Stimulated activated naive B cell treated with anti-CD40 and anti-IgM and Interleukin-4, amounts not matched to agents 10 μg/mL and 1 μg/mL and 100 μg/mL, for 72 hours (primary cell): ENCODE measurements at places on chromosomes 5 and 9.
A peak's percentile ranks its signal among the peaks of the same experiment; 100 is the strongest.

DNA sequence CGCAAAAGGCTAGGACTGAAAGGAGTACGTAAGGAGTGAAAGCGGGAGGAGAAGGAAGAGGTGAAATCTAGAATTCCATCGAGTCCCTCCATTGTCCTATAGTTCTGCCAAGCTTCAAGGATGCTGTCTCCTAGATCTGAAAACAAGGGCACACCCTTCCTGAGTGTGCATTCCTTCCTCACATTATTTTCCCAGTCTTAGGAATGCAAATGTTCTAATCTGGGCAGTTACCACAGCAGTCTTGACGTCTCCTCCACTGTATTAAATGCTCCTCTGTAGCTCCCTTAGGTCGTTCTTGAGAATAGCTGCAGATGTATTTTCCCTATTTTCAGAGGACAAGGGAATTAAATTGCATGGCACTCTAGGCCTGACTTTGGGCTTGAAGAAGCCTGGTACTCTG lies 127.6 kb downstream of the SLIT3 start:
- DNase-seq: no peak

DNA sequence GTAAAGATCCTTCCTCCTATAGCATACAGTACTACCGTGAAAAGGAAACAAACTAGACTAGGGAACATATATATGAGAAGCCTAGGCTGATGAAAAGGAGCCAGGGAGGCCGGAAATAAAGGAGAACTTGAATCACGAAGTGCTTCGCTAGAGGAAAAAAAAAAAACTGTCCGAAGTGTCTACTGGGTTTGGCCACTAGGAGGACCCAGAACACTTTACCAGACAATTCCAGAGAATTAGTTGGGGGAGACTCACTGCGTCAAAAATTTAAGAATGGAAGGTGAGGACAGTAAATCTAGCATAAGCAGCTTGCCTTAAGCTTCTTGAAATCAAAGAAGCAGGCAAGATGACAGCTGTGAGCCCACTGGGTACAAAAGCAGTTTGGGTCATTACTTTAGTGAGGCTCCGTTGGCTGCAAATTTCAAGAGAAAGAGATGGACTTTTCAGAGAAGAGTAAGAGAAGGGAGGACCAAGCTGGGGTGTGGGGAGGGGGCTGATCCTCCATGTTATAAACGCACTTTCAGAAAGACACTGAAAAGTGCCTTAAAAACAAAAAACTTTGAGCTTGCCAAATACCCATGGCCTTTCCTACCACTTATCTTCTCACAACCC lies 47.4 kb downstream of the P4HA2 start:
- DNase-seq: peak; percentile 37

DNA sequence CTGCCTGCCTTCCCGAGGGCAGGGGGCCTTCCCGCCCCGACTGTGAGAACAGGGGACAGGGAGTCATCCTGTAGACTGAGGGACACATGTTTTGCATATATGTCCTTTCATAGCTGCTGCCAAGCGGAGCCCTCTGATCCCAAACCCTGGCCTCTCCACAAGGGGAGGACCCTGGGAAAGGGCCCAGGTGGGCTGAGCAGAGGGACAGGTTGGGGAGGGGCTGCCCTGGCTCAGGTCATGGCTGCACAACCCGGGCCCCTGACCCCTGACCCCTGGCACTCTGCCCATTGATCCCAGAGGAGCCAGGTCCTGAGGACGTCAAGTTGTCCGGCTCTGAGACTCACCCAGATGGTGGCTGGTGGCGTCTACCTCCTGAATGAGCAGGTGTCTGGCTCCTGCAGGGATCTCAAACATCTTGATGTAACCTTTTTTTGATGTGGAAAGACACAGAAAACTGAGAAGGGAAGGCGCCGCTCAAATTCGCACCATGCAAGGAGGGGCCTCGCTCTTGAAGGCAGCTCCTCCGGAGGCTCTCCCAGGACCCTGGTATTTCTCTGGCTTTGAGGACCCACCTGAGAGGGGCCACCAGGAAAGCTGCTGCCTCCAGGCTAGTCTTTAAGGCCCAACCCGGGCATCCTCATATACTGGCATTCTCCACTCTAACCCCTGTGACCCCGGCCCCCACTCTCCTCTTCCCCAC lies 71.9 kb downstream of the ZNF354C start:
- DNase-seq: no peak

DNA sequence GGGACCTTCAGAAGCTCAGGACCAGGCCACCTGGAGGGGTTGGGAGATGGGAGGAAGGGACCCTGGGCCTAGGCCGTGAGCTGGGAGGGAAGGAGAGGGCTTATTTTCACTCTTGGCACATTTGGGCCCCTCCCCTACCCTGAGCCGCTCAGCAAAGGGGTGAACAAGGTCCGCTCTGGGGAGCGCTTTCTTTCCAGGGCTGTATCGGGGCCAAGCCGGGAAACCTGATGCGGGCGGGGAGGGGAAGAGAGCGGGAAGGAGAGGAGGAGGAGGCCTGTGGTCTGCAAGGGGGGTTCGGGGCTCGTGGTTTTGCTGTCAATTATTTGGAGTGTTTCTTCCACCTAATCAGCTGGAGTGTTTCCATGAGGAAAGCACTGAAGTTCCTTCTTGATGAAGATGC lies 62.7 kb upstream of the RXRA start:
- no peak for DNase-seq

DNA sequence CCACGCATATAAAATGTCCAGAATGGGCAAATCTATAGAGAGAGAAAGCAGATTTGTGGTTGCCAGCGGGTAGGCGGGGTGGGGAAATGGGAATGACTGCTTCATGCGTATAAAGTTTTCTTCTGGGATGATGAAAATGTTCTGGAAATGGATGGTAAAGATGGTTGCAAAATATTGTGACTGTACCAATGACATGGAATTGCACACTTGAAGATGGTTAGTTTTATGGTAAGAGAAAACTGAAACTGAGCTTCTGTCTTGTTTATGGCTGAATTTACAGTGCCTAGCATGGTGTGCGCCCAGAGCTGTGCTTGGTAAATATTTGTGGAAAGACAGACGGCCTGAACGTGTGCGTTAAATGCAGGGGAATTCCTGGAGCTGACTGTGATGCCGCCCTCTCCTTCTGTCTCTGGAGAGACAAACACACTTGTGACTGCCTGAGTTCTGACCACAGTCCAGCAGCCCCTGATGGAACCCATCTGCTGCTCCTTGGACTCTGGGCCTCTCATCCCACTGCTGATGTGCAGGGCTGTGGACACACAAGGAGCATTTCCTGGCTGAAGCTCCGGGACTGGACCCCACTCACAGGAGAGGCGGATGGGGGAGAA lies 8.6 kb upstream of the PTGES start:
- no peak for DNase-seq

DNA sequence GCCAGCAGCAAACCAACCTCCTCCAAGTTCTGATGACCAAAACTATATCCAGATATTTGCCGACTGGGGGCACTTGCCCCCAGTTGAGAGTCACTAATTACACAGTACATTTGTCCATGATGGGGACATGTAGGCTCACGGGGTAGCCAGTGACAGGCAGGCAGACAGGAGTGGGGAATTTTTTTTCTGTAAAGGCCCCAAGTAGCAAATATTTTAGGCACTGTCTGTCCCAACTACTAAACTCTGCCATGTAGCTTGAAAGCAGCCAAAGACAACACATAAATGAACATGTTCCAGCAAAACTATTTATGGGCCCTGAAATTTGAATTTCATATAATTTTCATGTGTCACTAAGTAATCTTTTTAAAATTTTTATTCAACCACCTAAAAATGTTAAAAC lies 80.7 kb downstream of the GRIA1 start:
- DNase-seq: no peak

- no peak for DNase-seq
Measured at GRCh38 chr5:76690704-76691466, 25.0 kb upstream of the F2R start.

DNA sequence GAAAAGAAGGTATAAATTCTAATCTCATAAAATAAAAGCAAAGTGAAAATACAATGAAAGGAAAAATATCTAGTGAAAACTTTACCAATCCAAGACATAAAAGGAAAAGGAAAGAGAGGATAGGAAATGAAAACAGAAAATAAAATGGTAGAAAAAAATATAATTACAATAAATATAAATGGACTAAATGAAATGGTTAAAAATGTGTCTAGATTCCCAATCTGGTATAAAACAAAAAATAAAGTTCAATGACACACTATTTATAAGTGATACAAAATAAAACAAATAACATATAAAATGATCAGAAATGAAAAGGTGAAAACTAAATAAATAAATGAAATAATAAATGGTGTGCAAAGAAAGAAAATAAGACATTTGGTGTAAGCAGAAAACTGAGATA lies 516.4 kb upstream of the RORB start:
- DNase-seq: no peak

DNA sequence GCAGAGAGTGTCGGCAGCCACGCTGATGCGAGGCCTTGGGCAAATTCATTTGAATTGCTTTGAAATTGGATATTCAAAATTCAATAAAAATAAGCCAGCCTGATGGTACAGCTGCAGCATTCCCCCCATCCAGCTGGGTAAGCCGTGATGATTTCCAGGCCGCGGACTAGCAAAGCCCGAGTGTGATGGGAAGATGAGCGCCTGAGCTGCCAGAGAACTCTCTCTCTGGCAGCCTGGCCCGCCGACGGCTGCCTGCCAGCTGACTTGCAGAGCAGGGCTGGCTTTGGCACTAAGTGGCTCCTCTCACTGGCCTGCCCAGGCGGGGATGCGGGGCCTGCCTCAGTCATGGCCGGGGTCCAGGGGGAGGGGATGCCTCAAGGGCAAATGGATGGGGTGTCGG lies 268.3 kb upstream of the WWC1 start:
- DNase-seq: no peak

- no peak for DNase-seq
Measured at GRCh38 chr5:102856389-102856777, 101.3 kb downstream of the PAM start.

GRCh38 chr5:15009420-15009819 lies 137.8 kb upstream of the ANKH start:
- DNase-seq: no peak

DNA sequence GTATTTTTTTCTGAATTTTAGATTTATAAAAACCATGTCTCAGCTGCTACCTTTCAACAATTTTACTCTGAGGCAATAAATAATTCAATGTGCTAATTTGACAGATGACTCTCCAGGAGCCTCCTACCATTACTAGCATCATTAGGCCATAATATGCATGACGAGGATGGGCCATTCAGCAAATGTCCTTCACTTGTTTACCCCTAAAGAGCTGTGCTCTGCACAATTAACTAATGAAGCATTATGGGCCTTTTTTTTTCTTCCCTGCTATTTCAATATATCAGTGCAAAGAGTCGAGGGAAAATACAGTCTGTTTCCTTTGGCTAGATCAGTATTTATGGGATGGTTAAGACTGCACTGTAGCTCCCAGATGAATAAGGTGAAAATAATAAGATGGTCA lies 627.2 kb downstream of the ISL1 start:
- DNase-seq: no peak

DNA sequence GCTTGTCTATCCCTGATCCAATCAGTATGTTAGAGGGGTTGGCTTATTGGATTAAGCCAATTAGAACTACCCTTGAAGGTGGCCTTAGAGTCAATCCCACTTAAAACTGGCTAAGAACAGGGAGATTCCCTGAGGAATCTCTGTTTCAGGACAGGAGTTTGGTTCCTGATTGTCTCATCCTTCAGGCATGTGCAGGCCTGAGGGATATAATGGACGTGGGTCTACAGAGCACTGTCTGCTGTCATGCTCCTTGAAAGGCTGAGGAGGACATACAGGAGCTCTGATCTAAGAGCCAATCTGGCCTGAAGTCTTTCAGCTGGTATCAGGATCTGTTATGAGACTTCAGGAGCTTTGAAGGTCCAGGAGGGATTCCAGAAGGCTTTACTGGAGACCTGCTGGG lies 36.2 kb upstream of the PRXL2C start:
- DNase-seq: no peak

DNA sequence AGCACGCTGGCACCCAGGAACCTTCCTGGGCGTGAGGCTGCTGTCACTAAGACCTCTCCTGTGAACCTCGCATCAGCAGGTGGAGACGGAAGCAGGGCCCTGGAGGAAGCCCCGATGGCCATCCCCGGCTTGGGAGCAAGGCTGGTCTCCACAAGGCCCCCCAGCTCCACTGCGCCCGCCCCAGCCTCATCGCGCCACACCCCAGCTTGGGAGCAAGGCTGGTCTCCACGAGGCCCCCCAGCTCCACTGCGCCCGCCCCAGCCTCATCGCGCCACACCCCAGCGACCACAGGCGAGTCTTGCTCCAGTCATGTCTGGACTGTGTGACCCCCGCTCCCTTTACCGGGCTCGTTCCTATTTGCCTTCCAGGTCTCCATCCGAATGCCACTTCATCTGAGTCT lies 11.0 kb downstream of the QSOX2 start:
- no peak for DNase-seq

DNA sequence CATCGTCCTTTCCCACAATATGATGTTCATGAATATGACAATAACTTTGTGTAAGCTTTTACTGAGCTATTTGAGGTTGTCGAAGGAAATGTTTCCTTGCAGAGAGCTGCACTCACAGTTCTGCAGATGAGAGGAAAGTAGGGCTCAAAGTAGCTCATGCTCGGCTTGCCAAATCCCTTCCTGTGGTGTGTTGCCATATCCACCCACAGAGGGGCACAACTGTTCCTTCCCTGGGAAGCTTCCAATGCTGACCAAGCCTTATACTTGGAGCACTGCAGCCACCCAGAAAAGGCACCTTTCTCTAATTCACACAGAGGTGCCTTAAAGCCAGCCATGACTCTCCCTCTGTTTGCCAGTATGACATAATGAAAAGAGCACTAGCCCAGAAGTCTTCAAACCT lies 390.3 kb downstream of the CAAP1 start:
- no peak for DNase-seq

GRCh38 chr5:124909734-124910133 lies 163.3 kb upstream of the ZNF608 start:
- DNase-seq: no peak

DNA sequence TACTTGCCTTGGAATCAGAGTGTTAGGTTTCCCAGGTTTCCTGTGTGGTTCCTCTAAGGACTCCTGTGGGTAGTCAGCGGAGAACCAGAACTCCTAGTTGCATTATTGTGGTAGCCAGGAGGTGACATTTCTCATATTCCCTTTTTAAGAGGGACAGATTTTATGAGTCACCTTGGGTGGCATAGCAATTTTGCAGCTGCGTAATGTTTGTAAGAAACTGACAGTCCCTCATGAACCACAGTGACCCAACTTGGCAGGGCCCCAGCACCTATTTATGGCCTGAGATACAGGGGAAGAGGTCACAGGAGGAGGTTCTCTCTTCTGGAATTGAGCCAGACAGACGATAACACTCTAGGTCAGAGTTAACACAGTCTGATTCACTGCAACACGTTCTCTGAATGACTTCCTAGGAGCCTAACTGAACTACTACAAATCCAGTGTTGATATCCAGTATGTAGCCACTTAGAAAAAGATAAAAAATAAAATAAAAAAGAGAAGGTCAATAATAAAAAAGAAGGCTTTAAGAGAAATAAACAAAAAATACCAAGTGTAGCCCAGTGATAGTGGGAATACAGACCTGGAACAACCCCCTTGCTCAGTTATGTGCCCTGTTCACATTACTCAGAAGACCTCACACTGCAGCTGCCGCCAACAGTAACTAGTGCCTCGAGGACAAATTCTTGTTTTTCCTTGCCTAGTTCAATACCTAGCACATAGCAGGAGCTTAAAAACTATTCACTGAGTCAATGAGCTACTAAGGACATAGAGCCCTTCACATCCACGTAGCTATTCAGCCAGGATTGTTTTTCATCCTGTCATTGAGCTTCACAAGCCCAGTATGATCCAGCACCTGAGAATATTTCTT lies 50.7 kb upstream of the VLDLR start:
- DNase-seq: peak; percentile 51

- no peak for DNase-seq
Measured at GRCh38 chr9:125343518-125344275, 82.1 kb downstream of the GAPVD1 start.
